ENCODE measurements at places on chromosomes 3 and 15. TPM values are rescaled to one million over a fixed set of nuclear protein-coding genes. Genes with fewer than 3 reads are reported as not detected.

GAP43 gene
- total RNA-seq = 42.0 TPM

PRRT3 gene
- 1.8 TPM for total RNA-seq

DPPA2 gene
- total RNA-seq = not detected

TMC3 gene
- total RNA-seq = not detected

MAPKBP1 gene
- 30.7 TPM for total RNA-seq

ADAMTS17 gene
- 0.15 TPM for total RNA-seq

ZNF717 gene
- total RNA-seq = 9.4 TPM

GATM gene
- 9.5 TPM for total RNA-seq

MASP1 gene
- total RNA-seq = not detected

ZKSCAN7 gene
- total RNA-seq = 3.0 TPM

LINGO1 gene
- 93.7 TPM for total RNA-seq

HRG gene
- total RNA-seq = not detected

ADCY5 gene
- 0.21 TPM for total RNA-seq

TERC gene
- total RNA-seq = 5.8 TPM

MAP6D1 gene
- 5.0 TPM for total RNA-seq

QTRT2 gene
- total RNA-seq = 62.4 TPM

ISLR gene
- total RNA-seq = 0.74 TPM

SLC6A11 gene
- not detected for total RNA-seq

TMEM45A gene
- 5.0 TPM for total RNA-seq

PLCH1 gene
- total RNA-seq = 3.1 TPM

IL20RB gene
- total RNA-seq = 4.2 TPM

CLRN1 gene
- total RNA-seq = not detected

EPHB3 gene
- total RNA-seq = 19.4 TPM

MINAR1 gene
- total RNA-seq = 1.6 TPM

UBXN7 gene
- 94.2 TPM for total RNA-seq

EXD1 gene
- not detected for total RNA-seq

ABHD6 gene
- 154 TPM for total RNA-seq

FGD5 gene
- not detected for total RNA-seq

GABRR3 gene
- total RNA-seq = not detected

SEMA7A gene
- 0.45 TPM for total RNA-seq

ZNF662 gene
- not detected for total RNA-seq

INKA1 gene
- 7.1 TPM for total RNA-seq

RASL12 gene
- total RNA-seq = 0.69 TPM

NOX5 gene
- total RNA-seq = not detected

TGM4 gene
- total RNA-seq = 0.09 TPM

FOXL2NB gene
- not detected for total RNA-seq

DOCK3 gene
- total RNA-seq = 0.59 TPM

TRAT1 gene
- total RNA-seq = not detected

TUSC2 gene
- total RNA-seq = 15.2 TPM

GOLGA6L7 gene
- total RNA-seq = not detected

AGTR1 gene
- total RNA-seq = not detected

ZPLD1 gene
- total RNA-seq = 0.17 TPM

LARP6 gene
- 57.8 TPM for total RNA-seq

AGBL1 gene
- total RNA-seq = not detected

GPX1 gene
- 122 TPM for total RNA-seq

CGNL1 gene
- total RNA-seq = 1.1 TPM

LRRC31 gene
- total RNA-seq = not detected

SPATA16 gene
- total RNA-seq = not detected

PTPRG gene
- total RNA-seq = 11.5 TPM

IL16 gene
- total RNA-seq = 1.4 TPM

PLSCR5 gene
- total RNA-seq = not detected

GHSR gene
- not detected for total RNA-seq

SOX2 gene
- total RNA-seq = 62.0 TPM

FAM3D gene
- total RNA-seq = not detected
